ENCODE measurements at places on chromosomes 6 and 20. TPM values are rescaled to one million over a fixed set of nuclear protein-coding genes. Genes with fewer than 3 reads are reported as not detected.

DNA sequence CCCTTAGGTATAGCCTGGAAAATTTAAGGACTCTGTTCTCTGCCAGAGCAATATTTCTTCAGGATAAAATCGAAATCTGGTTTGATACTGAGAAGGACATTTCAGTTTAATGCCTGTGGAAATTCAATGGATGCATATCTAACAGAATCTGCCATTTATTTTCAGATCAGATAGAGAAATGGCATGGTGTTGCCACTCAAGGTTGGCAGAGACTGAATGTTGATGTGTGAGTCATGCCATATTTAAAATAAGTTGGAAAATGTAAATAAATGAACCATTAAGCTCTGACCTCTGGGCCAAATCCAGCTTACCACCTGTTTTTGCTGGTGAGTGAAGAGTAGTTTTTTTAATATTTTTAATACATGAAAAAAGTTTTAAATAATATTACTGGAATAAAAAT, 594.6 kb downstream of the DOK5 start:
- no peak for ATAC-seq

GRCh38 chr6:5152460-5152859, 67.3 kb downstream of the PPP1R3G start:
- no peak for ATAC-seq

GRCh38 chr20:227439-228105, 514 bp downstream of the DEFB129 start:
- ATAC-seq: no peak

The FILIP1 gene
- not detected for total RNA-seq

The SLC2A10 gene
- total RNA-seq: not detected

GRCh38 chr20:23099791-23100719, 13.9 kb upstream of the CD93 start:
- no peak for ATAC-seq

DNA sequence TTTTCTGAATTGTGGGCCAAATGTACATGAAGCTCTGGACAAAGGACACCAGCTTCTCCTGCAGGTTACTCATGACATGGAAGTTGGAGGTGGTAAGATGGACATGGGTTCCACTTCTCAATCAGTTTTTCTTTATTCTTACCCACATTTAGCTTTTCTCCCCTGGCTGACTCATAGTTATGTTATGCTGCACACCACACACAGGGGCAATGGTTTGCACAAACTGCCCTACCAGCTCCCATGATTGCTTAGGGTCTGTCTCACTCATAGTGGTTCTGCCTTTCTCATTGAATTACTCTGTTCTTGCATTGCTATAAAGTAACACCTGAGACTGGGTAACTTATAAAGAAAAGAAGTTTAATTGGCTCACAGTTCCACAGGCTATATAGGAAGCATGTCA, 4.5 kb upstream of the CD109 start:
- peak; percentile 18 for ATAC-seq

The TINAG gene
- total RNA-seq: not detected

DNA sequence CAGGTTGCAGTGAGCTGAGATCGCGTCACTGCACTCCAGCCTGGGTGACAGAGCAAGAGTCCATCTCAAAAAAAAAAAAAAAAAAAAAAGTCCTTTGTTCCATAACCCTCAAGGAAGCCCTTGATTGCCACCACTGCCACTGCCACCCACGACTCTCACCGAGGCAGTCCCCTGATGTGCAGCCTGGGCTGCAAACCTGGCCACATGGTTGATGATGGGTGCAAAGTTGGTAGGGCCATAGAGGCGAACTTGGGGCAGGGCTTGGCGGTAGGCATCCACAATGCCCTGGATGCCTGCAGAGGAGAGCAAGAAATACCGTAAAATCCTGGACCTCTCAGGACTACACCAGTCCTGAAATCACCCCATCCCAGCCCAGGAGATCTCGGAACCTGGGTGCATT, 11.5 kb downstream of the SPAG4 start:
- no peak for ATAC-seq

DNA sequence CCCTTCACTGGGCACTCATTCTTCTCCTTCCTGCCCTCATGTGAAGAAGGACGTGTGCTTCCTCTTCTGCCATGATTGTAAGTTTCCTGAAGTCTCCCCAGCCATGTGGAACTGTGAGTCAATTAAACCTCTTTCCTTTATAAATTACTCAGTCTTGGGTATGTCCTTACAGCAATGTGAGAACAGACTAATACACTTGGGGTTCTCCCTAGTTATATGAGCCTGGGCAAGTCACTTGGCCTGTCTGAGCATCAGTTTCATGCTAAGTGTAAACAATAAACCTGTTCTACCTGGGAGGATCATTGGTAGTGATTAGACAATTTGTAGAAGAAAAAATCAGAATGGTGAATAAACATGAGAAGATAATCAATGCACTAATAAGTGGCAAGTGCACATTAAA, 162.2 kb upstream of the ARG1 start:
- ATAC-seq: peak; percentile 49

The ANGPT4 gene
- 0.06 TPM for total RNA-seq

- ATAC-seq: no peak
Measured at GRCh38 chr20:59205044-59205443, 41.4 kb downstream of the ZNF831 start.

The KHDC1L gene
- total RNA-seq: not detected

DNA sequence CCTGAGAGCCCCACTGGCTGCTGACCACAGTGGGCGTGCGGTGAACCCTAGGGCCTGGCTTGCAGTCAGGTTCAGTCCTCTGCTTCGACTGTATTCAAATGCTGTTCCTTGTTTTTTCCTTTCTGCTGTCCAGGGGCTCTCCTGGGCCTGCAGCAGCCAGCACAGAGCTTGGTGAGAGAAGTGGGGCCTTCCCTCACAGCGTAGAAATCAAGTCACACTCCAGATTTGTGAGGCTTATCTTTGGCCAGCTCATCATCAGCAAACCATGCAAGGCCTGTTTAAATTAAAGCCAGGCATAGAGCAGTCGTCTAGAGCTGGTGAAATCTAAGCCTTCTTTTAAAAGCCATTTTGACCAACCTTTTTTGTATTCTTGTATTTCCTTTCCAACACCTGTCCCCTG, 8.4 kb downstream of the FAM120B start:
- no peak for ATAC-seq

DNA sequence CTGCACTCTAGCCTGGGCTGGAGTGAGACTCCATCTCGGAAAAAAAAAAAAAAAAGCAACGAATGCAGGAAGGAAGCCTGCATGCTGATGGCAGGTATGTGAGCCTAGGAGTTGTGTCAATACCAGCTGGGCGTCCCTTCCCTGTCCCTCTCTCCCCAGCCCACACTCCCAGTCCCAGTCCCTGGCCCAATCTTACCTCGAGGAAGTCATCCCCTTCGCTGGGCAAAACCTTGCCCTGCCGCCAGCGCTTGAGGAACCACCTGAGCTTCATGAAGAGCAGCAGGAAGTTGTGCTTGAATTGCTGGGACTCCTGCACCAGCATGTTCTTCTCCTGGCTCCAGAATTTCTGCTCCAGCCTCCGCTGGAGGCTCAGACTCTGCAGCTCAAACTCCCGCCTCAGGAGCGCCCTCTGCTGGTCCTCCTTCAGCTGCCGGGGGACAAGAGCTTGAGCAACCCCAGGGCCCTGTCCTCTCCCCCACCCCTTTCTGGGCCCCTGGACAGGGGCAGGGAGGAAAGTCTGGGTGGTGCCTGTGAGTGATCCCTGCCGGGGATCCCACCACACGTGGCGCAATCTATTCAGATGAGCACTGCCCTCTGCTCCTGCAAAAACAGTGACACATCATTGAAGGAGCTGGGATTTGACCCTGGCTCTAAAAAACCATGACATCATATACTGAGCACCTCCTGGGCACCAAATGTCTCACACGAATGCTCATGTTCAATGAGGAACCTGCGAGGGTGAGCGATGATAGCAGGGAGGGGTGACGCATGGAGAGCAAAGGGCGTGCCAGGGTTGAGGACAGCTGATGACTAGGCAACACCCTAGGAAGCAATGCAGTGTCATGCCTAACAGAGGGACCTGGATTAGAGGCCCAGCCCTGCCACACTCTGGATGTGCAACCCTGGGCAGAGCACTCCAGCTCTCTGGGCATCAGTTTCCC, 35.0 kb upstream of the DSN1 start:
- ATAC-seq: peak; percentile 82

The SLC22A16 gene
- not detected for total RNA-seq

DNA sequence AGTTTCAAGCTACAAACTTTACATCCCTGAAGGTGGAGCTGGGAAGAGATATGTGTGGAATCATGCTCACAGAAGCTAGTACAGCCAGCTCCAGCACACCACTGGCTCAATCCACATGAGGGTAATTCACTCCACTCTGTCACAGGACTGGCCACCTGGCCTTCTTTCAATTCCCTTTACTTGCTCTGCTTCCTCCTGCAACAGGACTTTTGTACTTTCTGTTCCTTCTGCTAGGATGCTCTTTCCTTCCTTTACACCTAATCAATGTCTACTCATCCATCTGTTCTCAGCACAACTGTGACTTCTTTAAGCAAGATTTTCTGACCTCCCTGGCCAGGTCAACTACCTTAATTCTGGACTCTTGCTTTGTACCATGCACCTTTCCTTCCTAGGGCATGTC, 39.4 kb upstream of the MYB start:
- ATAC-seq: no peak

DNA sequence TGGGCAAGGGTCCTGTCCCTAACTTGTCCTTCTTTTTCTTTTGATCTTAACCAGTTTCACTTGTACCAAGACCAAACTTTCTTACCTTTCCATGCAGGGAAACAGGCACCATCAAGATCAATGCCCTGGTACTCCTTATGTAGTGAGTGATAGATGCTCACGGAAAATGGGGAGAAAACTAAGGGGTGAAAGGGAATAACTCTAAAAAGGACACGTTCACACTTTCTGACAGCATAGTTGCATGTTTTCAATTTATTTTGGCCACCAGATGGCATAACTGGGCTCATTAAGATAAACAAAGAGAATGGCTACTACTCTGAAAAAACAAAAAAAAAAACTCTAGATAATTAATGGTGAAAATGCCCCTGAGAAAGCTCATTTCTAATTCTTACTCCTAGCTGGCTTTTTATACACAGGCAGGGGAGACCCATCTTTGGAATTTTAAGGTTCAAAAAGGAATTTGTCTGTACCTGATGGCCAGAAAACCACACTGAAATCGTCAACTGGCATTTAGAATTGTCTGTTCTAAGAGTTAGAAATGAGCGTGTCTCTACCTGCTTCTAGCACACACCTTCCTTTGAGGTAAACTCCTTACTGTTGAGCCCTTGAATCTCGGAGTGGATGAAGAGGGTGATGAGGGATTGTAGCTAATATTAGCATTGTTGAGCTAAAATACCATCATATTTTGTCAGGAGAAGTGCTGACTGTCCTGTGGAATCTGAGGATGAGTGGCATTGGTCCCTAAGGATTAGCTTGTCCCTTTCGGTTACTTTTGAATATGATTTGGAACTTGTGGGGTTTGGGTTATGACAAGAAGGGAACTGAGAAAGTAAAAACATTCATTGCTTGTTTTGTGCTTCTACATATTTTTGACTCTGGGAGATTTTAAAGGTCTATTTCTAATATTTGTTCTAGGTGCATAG, 62.2 kb upstream of the DDR1 start:
- ATAC-seq: no peak

- no peak for ATAC-seq
Measured at GRCh38 chr20:63254606-63255384, 532 bp upstream of the NKAIN4 start.

DNA sequence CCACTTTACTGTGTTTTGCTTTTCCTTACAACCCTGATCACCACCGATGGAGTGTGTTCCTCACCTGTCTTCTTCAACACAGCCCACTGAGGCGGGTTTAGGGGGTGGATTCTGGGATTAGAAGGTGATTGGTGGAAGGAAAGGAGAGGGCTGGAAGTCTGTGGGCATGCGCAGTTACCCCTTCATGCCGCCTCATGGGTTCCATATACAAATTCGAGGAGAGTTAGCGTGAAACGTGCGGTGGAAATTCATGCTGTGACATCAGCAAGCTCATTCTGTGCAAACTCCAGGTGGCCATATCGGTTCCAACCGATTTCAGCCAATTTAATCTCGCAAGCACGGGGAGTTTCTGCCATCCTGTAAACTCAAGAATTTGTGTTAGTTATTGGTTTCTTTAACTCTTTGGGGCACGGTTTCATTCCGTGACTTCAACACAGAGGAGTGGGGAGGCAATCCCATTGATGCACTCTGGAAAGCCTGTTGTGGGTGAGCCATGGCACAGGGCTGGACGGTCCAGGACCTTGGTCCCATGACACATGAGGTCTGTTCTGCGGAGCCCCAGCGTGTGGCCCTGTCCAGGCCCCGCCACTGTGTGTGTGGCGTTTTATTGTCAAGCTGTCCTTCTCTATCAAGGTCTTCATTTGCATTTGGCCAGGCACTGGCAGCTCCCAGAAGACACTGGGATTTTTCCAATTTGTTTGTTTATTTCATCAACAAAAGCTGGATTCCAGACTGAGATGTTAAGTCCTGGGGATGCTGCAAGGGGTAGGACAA, 482.8 kb upstream of the SULF2 start:
- ATAC-seq: no peak

- ATAC-seq: no peak
Measured at GRCh38 chr6:126352514-126352913, 12.6 kb downstream of the CENPW start.
